Stimulated activated CD8-positive, alpha-beta memory T cell treated with anti-CD3 and anti-CD28 coated beads, Interleukin-4, amount 100 ng/mL, for 1 hour (primary cell): ENCODE measurements at places on chromosomes 11 and 22.

DNA sequence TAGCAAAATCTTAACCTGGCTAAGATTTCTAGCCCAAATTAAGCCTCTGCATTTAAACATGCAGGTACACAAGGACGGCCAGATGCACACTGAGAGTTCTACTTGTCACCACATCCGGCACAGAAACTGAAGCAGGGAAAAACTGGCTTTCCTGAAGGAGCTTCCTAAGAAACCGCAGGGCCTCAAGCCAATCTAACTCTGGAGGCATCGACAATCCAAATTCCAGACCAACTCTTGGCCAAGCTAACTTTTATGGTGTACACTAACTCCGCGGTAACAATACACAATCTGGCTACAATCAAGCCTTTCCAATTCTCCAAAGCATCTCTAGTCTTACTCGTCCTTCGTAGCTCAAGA is 1.2 kb downstream of the MSANTD2 start:
- no peak for DNase-seq

DNA sequence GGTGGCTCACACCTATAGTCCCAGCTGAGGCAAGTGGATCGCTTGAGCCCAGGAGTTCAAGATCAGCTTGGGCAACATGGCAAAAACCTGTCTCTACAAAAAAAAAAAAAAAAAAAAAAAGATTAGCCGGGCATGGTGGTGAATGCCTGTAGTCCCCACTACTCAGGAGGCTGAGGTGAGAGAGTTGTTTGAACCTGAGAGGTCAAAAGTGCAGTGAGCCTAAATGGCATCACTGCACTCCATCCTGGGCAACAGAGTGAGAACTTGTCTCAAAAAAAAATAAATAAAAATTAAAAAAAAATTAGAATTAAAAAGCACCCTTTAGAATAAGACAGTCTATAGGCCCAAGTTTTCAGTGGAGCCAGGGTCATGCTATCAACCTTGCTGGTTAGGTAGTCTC is 95.5 kb downstream of the PDHX start:
- DNase-seq = no peak

GRCh38 chr11:115716601-115717529 is 212.7 kb upstream of the CADM1 start:
- DNase-seq = no peak

GRCh38 chr22:43262990-43263644 is 76.2 kb upstream of the TTLL12 start:
- no peak for DNase-seq

- no peak for DNase-seq
Observed at GRCh38 chr11:18236664-18237356, at the start of gene SAA4. Gene SAA4, minus strand, starts transcription at chr11:18236802. Its CDS starts 876 bp downstream, at chr11:18235926.

GRCh38 chr11:82458761-82459160 is 274.9 kb downstream of the FAM181B start:
- no peak for DNase-seq

DNA sequence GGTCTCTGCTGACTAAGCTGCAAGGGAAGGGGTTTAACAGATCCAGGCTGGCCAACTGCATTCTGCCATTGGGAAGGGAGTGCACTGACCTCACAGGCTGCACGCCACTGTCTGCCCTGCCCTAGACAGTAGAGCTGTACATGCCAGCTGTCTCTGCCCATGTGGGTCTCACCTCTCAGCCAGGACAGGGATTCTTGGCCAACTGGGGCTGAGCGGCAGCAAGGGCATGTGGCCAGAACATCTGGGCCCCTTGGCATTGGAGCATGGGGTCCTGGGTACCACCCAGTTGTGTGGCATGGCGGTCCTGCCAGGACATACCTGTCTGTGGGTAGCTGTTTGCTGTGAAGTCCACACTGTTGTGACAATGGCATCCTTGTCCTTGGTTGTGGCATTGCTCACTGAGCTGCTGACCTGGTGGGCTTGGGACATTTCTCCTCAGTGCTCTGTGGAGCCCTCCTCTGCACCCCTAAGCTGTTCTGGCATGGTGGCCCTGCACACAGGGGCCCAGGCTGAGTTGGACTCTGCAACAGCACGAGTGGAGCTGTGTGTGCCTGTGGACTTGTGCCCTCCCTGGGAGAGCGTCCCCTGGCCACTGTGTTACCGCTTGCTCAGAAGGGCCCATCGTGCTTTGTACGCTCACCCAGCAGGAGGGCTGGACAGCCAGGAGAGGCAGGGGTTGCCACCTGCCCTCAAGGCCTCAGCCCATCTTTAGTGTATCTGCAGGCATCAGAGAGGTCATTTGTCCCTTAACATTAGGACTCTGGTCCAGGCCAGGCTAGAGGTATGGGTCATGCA is 46.7 kb downstream of the MED15 start:
- no peak for DNase-seq

- no peak for DNase-seq
Observed at GRCh38 chr11:47383071-47383470, 4.7 kb upstream of the SPI1 start.

GRCh38 chr11:130999992-131000770 is 83.9 kb upstream of the SNX19 start:
- DNase-seq = no peak

GRCh38 chr22:36052505-36052941 is 23.9 kb upstream of the RBFOX2 start:
- no peak for DNase-seq

DNA sequence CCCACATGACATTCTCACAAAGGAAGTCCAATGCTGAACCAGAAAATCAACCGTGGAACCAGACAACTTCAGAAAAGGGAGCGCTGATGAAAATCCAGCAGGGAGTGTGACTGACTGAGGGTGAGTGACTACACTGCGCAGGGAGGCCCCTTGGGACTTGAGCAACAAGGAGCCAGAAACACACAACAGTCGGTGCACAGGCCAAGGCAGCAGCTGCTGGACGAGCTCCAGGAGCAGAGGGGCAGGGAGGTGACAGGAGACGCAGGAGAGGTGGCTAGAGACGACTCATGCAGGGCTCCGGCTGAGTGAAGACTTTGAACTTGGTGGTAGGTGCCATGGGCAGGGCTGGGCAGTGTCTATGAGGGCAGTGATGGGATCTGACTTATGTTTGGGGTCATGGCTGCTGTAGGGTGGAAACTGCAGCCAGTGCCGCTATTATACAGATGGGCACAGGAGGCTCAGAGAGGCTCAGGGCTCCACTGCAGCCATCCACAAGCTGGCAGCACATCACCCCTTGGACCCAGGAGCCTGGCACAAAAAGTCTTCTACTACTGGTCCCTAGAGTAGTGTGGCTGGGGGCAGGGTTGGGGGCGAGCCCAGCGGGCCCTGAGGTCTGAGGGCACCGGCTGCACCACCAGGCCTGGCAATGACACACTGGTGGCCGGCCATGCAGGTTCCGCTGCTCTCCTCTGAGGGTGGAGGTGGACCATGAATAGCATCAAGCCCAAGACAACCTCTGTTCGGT is 10.3 kb upstream of the FADD start:
- no peak for DNase-seq

GRCh38 chr11:44862558-44863101 is 88.1 kb downstream of the TP53I11 start:
- no peak for DNase-seq
